ENCODE measurements at places on chromosomes 16 and 17.

DNA sequence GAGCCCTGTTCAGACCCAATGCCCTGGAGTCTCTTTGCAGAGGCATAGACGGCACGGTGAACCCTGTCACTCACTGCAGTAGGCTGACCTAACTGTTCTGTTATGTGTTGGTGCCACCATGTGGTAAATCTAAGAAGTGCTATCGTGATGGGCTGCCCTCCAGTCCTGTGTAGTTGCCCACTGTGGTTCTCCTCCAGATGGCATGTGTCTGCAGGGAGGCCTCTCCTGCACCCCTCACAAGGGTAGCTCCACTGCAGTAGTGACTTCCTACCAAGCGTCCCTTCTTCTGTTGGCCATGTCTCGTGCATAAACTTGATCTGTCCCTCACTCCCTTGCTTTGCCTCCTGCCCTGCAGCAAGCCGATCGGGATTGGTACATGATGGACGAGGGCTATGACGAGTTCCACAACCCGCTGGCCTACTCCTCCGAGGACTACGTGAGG, 5.8 kb downstream of the DHX38 start:
- DNase-seq: peak; percentile 37

GRCh38 chr17:45298546-45299285, 18.1 kb downstream of the MAP3K14 start:
- DNase-seq: no peak

GRCh38 chr17:2594722-2595599, 1.5 kb downstream of the PAFAH1B1 start:
- DNase-seq: no peak

- DNase-seq: no peak
Observed at GRCh38 chr16:9597967-9598730, 506.7 kb downstream of the HAPSTR1 start.

DNA sequence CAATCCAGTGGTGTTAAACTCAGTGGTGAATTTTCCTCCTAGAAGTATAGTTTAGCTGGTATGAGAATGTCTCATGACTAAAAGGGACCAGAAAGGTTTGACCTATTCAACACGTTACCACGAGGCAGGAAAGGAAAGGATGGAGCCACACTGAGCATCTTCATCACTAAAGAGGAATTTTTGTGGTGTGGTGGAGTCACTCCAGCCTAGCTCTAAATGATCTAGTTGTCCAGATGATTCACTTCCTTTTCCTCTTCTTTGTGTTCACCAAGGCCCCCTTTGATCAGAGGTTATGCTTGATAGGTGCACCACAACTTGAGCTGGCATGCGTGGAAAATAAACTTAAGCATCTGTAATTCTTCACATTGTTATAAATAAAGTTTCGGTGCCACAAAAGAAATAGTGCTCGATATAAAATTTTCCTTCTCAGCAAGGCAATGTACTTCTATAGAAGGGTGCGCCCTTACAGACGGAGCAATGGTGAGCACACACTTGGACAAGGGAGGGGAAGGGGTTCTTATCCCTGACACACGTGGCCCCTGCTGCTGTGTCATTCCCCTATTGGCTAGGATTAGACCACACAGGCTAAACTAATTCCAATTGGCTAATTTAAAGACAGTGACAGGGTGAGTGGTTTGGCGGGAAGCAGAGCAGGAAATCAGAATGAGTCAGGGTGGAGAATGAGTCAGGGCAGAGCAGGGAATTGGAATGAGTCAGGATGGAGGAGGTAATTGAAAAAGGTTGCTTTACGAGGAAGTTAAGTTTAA, 254.6 kb downstream of the HS3ST3A1 start:
- peak; percentile 99 for DNase-seq

DNA sequence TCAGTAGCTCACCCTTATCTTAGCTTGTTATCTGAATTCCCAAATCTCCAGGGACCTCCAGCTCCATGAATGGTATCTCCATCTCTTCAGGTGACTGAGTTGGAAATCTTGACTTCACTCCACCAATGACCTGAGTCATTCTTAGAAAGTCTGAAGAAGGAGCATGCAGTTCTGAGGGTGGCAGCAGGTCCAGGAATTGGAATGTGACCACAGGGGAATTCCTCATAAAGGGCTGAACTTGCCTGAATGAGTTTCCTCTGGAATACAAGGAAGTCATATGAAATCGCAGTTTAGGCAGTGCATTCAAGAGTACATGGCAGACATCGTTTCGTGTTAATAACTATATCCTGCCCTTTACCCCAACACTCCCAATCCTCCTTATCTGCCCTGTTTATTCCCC, 12.5 kb upstream of the PYY start:
- no peak for DNase-seq

DNA sequence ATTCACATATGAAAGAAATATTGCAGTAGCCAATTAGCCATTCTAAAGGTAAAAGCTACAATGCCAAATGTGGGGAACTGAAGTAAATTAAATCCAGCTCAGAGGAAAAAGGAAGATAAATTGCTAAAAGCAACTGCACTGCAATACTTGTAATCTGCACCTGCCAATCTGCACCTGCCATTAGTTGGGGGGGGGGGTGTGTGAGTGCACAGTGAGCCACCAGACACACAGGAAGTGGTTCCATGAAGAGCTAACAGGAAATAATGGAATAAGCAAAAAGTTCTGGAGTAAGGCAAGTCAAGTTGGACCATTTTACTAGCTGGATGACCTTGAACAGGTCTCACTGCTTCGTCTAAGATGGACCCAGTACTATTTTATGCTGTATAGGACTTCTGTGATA, 191.8 kb downstream of the PARN start:
- DNase-seq: no peak

DNA sequence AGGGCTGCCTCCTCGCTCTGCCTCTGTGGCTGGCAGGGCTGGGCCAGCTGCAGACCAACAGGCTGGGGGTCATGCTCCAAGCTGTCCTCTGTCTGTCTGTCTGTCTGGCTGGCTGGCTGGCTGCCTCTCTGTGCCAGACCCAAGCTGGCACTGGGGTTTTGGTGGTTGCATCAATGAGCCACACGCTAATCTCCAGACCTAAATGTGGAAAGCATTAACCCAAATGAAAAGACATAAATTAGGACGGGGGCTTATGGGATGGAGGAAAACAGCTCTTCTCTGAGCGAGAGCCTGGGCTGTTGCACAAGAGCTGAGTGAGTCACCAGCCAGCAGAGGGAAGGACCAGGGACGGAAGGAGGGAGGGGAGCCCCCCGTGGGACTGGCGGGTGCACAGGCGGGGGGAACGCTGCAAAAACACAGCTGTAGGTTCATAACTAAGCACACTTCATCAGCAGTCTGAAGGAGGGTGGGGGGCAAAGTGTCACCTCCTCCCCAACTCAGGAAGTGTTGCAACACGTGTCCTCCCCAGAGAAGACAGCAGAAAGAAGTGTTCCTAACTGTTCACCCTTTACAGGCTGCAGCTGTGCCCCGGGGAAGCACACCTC, 83.4 kb downstream of the GAS7 start:
- DNase-seq: peak; percentile 94

DNA sequence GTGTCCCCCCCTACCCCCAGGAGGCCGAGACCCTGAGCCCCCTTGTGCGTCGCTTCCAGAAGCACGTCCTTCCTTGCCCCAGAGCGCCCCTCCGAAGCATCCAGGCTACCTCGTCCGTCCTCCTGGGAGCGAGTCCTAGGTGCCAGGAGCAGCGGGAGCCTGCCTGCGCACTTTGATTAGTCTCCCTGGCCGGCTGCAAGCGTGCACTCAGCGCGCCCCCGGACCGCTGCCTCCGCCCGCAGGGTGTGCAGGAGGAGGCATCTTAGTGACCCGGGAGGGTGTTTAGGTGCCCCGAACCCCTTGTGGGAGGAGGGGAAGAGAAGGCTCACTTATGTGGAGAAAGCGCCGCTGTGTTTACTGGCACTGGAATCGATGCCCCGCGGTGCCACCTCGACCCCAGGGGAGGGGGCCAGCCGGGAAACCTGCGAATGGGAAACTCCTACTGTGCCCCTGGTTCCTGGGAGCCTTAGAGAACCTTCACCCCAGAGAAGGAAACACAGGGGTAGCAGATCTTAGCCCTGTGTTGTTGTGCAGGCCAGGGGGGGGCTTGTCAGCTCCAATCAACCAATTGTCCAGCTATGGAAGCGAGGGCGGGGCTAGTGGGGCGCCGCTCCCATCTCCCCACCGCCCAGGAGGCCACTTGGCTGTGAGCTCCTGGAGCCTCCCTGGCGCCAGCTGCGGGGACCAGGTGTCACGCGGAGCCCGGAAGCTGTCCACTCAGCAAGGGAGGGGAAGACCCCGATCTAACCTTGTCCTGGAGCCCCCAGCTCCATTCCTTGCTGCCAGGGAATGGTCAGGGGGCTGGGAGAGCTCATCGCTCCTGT, 922.8 kb upstream of the EEF2KMT start:
- DNase-seq: no peak

DNA sequence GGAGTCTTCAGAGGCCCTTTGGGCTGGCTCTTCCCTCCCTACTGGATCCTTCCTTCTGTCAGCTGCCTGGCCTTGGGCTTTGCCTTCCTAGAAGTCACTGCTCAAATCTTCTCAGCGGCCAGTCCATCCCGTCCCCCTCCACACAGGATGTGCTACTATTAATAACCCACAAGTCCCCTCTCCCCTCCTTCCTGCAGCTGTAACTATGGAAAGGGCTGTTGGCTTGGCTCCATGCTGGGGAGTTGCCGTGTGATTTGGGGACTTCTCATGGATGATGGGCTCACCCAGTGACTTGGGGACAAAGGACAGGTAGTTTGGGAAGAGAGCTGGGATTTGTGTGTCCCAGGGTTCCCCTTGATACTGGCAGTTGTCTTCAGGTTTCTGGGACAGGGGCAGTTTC, 19.4 kb downstream of the TMEM94 start:
- no peak for DNase-seq

DNA sequence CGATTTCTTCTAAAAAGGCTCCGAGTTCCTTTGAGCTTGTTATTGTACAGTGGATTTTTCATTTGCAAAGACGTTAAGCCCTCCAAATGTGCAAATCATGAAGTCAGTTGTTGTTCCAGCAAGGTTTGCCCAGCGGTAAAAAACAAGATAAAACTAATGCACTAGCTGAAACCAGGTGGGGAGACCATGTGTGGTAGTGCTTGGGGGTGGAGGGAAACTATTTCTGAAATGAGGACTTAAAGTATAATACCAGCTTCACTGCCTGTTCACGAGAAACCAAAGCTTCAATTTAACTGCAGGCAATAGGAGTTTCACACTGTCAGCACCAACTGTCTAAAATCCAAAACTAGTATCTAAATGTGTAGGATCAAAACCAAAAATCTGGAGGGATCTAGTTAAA, 22.3 kb downstream of the SMARCE1 start:
- DNase-seq: no peak

DNA sequence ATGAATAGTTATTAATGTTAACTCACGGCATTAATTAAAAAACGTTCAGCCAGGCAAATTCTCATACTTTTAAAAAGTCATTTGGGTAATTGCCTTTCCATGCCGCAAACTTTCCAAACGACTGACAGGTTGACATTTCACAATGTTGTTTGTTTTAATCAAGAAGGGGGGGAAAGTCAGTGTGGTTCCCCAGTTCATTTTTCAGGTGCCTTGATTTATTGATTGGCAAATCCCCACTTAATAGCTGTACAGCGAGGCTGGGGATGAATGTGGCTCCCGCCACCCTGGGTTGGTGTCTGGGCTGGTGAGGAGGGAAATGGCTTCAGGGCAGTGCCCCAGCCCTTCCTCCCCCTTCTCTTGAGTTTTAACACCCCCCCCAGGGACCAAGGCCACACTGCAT, 318.0 kb downstream of the SOX9 start:
- no peak for DNase-seq

DNA sequence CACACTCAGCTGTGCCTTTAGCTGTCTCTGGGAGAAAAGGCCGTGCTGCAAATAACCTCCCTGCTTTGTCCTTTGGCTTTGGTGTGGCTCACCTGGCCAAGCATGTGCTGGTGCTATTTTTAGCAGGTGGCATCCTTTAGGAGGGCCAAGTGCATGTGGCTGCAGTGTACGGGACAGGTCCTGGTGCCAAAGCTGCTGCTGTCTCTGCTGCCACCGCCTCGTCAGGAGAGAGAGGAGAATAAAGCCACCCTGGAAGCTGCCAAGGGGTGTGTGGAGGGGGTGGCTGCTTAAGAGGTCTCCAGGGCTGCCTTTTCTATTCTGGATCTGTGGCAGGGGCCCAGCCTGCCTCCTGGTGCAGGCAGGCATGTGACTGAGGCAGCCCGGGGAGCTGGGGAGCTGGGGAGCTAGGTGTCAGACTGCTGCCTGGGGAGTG, 6.2 kb downstream of the AKAP1 start:
- DNase-seq: no peak

DNA sequence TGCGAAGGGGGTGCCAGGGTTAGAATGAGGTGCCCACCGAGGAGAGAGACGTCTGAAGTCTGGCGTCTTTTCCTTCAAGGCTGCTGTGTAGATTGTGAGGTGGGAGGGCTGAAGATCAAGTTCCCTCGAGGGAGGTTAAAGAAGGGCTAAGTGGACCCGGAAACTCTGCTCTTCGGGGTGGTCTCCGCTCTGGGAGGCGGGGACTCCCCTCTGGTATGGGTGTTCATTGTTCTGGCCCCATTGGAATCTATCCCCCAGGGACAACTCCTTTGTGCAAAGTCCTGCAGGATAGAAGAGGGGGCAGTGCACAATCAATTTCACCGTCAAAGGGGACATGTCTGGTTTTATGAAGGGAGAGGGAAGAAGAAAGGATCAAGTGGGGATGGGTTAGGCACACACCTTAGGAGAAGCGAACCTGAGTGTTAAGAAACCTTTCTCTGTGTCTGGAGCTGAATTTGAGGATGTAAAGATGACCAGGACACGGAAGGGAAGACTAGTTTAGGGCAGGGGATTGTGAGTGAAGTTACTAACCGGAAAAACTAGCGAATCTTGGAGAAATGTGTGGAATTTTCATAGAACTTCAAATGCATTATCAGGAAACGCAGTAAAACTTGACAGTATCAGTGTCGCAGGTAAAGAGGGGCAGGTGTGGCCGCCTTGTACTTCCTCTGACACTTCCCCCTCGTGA, 809 bp upstream of the RAB34 start:
- no peak for DNase-seq

- no peak for DNase-seq
Observed at GRCh38 chr16:26709175-26709574, 357.6 kb upstream of the C16orf82 start.

GRCh38 chr17:148757-149156, 11.4 kb downstream of the SCGB1C2 start:
- DNase-seq: no peak

GRCh38 chr16:85908444-85908843, 9.5 kb downstream of the IRF8 start:
- DNase-seq: no peak
